ENCODE measurements at places on chromosomes 13 and 19.
A peak's percentile ranks its signal among the peaks of the same experiment; 100 is the strongest.

GRCh38 chr13:42696191-42696590, 85.2 kb upstream of the FAM216B start:
- DNase-seq: no peak

DNA sequence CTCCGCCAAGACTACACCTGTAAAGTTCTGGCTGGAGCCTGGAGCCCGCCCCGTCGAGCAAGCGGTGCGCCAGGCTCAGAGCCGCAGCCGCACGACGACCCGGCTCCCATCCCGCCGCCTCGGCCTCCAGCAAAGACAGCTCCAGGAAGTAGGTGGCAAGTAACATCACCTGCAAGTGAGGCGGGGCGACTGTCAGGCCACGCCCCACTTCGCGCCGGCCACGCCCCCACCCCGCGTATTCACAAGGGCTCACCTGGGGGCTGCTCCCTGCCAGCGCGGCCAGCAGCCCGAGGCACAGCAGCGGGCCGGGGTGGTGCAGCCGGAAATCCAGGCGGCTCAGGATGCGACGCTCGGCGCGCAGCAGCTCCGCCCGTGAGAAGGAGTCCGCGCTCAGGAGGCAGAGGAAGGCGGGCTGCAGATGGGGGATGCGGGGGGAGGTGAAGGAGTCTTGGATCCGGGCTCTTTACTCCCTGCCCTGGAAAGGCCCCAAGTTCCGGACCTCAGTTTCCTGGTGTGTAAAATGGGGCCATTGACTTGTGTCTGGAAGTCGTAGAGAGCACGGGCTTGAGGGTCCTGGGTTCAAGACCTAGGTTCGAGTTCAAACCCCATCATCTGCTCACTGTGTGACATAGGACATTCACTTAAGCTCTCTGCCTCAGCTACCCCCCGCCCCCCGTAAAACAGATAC, 3.2 kb downstream of the CCNP start:
- DNase-seq: peak; percentile 20

DNA sequence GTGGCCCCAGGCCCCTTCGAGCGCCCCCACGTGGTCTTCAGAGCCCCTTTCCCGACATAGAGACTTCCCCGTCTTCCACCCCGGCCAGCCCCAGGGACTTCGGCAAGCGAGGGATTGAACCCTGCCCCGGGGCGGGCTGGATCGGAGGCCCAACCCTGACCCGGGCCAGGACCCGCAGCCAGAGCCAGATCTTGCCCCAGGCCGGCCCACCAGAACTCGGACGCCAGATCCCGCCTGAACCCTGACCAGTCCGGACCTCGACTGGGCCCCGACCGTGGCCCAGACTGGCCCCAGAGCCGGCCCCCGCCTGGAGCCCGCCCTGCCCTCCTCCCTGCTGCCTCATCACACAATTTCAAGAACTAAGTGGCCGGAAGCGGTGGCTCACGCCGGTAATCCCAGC, 253 bp upstream of the TPTE2 start:
- no peak for DNase-seq

- DNase-seq: no peak
Observed at GRCh38 chr13:60356970-60357369, 40.0 kb upstream of the TDRD3 start.

- no peak for DNase-seq
Observed at GRCh38 chr13:93388701-93389100, 162.1 kb downstream of the GPC6 start.

DNA sequence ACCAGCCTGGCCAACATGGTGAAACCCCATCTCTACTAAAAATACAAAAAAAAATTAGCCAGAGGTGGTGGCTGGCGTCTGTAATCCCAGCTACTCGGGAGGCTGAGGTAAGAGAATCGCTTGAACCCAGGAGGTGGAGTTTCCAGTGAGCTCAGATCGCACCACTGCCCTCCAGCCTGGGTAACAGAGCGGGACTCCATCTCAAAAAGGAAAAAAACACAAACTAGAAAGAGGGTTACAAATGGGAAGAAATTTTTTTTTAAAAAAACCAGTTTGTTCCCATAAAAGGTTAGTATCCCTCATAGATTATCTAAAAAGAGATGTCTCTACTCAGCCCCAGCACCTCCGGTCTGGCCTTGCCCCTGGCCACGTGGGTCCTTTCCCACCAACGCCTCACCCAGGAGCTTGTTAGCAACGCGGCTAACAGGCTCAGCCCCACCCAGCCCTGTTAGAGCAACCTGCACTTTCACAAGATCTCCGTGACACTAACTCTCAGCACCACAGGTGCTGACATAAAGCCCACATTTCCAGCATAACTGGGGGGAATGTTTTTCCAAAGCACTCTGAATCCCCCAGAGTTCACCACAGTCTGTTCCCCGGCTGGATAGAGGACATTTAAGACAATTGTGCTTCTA, 4.3 kb downstream of the DMKN start:
- DNase-seq: peak; percentile 37

- no peak for DNase-seq
Observed at GRCh38 chr13:74158028-74158427, 23.8 kb upstream of the KLF12 start.

- DNase-seq: no peak
Observed at GRCh38 chr19:4442819-4443146, 14.8 kb downstream of the UBXN6 start.

DNA sequence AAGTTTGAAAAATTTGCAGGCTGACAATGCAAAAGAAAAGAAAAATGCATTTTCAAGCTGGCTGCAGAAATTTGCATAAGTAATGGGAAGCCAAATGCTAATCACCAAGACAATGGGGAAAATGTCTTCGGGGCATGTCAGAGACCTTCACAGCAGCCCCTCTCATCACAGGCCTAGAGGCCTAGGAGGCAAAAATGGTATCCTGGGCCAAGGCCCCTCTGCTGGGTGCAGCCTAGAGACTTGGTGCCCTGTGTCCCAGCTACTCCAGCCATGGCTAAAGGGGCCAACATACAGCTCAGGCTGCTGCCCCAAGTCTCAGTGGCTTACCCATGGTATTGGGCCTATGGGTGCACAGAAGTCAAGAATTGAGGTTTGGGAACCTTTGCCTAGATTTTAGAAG, 155.2 kb downstream of the B3GLCT start:
- DNase-seq: no peak

- DNase-seq: no peak
Observed at GRCh38 chr13:57682128-57682716, 50.7 kb downstream of the PCDH17 start.

DNA sequence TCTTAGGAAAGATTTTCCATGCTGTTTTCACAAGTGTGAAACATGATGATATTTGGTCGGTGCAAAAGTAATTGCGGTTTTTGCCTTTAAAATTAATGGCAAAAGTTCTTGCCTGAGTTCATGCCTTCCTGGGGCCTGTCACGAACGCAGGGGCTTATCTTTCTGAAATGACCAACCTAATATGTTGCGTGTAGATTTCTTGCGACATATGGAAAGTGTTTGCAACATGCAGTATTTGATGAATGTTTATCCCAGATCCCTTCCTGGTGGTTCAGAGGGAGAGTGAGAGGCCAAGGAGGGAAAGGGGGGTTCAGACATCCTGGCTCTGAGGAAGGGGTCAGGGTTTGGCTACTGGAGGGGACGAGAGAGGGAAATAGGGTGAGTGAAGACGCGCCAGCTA, 72.0 kb downstream of the TEX29 start:
- DNase-seq: no peak

- no peak for DNase-seq
Observed at GRCh38 chr19:1863328-1863637, at the start of gene KLF16. Gene KLF16 (minus strand): TSS chr19:1863579. CDS start chr19:1863497, 82 bp downstream.

DNA sequence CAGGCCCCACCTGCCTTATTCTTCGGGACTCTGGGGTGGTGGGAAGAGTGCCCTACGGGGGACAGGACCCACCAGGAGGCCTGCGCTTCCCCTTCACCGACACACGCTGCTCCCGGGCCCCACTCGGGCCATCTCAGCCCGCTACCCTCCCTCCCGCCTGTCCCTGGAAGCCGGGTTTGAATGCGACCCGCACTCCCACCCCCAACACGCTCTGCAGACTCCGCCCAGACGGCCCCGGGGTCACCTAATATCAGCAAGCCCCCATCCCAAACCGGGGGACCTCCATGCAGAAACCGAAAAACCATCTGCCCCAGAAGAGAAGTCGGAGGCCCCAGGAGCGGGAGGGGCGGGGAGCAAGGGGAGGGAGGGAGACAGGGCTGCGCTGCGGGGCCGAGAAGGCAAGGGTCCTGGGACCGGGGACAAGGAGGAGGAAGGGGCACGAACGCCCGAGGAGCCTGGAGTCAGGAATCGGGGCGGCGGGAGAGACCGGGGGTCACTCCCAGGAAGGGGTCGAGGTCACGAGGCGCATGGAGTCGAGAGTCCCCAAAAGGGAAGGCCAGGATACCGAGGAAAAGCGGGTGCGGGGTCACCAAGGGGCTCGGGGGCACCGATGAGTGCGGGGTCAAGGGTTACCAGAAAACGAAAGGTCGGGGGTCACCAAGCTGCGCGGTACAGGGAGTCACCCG, 766 bp downstream of the SBNO2 start:
- no peak for DNase-seq

DNA sequence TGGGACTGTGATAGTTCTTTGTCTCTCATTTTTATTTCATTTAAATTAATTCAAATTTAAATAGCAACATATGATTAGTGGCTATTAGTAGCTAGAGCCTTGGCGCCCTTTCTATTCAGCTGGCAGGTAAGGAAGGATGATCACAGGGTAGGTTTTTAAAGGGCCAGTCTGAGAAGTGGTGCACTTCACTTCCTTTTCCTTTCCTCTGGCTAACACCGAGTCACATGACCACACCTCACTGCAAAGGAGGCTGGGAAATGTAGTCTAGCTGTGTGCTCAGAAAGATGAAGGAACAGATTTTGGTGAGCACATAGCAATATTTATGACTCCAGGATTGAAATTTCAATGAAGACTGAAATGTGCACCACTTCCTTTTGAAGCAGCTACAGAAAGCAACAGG, 128.7 kb downstream of the TSHZ3 start:
- peak; percentile 35 for DNase-seq

DNA sequence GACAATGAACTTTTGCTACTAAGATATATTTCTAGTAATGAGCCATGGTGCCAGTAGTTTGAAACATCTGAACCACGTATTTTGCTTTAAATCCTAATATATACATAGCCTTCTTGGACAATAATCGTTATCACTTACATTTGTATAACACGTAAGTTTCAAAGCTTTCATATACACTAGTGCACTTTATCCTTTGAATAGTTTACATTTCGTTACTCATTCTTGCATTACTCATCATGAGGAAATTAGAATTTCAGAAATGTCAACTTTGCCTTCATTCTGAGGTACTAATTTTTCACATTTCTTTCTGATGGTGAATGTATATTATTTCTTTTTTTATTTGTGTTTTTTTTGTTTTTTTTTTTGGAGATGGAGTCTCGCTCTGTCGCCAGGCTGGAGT, 5.8 kb downstream of the KBTBD7 start:
- no peak for DNase-seq

DNA sequence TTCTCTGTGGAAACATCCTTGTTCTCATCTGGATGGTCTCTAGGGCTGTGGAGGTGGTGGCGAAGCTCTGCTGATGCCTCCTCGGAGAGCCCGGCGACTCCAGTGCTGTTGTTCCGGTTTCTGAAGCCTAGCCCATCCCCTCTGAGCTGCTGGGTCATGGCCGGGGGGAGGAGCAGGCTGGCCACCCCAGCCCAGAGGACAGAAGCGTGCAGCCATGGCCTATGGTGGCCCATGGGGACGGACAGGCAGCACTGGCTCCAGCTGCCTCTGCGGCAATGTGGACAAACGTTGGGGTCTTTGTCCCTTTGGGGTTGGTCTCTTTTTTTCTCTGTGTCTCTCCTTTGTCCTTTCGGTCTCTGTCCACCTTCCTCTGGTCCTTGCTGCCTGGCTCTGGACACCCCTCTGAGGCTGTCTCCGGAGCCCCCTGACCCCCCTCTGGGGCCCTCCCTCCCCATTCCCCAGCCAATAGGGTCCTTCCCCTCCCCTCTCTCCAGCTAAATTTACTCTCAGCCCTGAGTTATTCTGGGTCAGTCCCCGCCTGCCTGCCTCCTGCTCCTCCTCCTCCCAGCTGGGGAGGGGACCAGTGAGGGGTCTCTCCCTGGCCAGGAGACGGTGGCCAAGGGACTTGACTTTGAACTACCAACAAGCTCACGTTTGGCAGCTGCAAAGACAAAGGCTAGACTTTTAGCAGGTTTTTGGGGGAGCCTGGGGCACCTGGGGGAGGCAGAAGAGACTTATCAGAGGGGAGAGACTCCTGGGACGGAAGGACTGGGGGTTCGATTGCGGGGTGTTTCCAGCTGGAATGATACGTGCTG, at the start of gene HRC:
Gene HRC, minus strand, starts transcription at position 392 of the 815 bp plus-strand sequence. Its CDS starts 159 bp downstream, at position 233.
- DNase-seq: no peak

GRCh38 chr13:102606537-102607309, 9.9 kb downstream of the TPP2 start:
- no peak for DNase-seq

GRCh38 chr19:33878030-33878544, 81.4 kb downstream of the KCTD15 start:
- no peak for DNase-seq

DNA sequence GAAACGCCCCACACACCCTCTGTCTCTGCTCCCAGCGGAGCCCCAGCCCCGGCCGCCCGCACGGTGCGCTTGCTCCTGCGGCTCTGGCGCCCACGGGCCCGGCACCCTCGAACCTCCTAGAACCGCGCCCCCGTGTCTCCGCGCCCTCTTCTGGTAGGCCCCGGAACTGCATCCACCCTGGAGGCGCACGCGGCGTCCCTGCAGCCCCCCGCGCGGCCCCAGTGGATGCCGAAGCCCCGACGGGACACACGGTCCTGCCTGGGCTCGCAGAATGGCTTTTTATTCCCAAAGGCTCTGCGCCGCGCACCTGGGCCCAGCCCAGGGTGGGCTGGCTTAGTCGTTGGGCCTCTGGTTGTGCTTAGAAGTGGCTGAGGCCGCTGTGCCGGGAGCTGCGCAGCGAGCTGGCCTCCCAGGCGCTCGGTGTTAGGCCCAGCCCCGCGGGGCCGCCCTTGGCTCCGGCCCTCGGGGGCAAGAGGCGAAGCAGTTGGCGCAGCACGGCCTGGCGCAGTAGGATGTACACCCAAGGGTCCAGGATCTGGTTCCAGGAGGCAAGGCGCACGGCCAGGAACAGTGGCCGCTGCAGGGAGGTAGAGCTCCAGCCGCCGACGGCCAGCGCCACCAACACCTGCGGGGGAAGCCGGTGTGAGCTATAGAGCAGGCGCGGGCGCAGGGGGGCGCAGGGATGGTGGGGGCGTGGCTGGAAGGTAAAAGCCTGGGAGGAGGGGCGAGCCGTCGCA, 2.8 kb downstream of the PTGER1 start:
- DNase-seq: peak; percentile 88

DNA sequence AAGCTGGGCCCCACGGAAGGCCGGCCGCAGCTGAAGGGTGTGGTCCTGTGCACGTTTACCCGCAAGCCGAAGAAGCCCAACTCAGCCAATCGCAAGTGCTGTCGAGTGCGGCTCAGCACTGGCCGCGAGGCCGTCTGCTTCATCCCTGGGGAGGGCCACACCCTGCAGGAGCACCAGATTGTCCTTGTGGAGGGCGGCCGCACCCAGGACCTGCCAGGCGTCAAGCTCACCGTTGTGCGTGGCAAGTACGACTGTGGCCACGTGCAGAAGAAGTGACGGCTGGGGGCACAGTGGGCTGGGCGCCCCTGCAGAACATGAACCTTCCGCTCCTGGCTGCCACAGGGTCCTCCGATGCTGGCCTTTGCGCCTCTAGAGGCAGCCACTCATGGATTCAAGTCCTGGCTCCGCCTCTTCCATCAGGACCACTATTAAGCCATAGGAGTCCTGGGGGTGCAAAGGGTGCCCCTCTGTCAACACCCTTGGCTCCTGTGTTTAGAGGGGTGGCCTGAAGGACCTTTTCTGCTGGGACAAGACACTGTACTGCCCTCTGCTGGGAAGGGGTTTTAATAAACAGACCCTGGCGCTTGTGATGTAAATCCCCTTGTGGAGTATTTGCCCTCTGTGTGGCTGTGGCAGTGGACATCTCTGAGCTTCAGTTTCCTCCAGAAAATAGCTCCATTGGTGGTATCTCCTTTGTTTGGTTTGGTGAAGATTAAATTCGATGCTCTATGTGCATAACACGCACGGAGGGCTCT, 1.9 kb downstream of the MRPS12 start:
- peak; percentile 49 for DNase-seq

Data from stimulated activated CD4-positive, alpha-beta T cell treated with anti-CD3 and anti-CD28 coated beads, Interleukin-4, amount 100 ng/mL, for 24 hours (primary cell).